ENCODE measurements at places on chromosomes 6 and 20.

DNA sequence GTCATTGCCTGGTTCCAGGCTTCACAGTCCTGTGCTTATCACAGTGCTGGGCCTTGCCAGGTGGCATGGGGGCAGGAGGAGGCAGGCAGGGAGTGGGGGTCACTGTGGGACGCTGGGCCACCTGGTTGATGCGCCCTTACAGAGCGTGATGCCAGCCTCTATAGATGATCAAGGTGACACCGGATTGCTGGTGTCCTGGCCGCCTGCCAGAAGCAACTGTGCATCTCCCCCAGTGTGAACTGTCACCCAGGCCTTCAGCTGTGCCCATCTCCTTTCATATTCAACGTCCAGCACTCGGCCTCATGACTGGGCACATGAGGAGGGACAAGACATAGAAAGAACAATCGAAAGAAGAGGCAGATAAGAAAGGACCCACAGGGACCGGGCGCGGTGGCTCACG lies 318.9 kb downstream of the TAF4 start:
- DNase-seq = no peak

DNA sequence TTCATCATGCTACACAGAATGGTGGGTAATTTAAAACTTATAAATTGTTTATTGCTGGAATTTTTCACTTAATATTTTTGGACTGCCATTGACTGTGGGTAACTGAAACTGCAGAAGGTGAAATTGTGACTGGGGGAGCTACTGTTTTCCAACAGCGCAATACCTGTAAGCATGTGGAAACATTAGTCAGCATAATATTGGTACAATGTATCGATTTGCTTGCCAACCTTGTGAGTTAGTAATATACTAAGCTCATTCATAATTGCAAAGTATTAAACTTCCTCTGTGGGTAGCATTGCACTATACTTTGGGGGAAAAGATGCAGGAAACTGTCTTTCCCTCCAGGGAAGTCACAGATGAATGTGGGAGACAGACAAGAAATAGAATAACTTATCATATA lies 766.5 kb downstream of the HDGFL1 start:
- DNase-seq = no peak

- no peak for DNase-seq
These were observed 92.6 kb downstream of the BFSP1 start for GRCh38 chr20:17438436-17439039.

- DNase-seq = no peak
These were observed 20.9 kb downstream of the UTRN start for GRCh38 chr6:144305985-144306384.

- DNase-seq = no peak
These were observed 156.8 kb downstream of the SLC35B3 start for GRCh38 chr6:8278562-8278961.

GRCh38 chr20:9616833-9617461 lies 102.6 kb downstream of the LAMP5 start:
- no peak for DNase-seq

DNA sequence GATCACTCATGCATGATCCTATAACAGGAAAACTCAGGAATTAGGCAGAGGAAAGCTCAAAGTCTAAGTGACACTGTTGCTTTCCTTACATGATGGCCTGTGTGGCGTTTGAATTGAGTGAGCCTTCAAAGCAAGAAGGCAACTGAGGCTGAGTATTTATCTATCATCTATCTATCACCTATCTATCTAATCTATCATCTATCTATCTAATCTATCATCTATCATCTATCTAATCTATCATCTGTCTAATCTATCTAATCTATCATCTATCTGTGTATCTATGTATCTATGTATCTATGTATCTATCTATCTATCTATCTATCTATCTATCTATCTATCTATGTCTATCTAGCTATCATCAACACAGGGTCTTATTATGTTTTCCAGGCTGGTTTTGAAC lies 41.8 kb upstream of the BCLAF1 start:
- DNase-seq = no peak

All from stimulated activated CD8-positive, alpha-beta memory T cell treated with anti-CD3 and anti-CD28 coated beads, Interleukin-15, amount 100 ng/mL, for 48 hours (primary cell).